CD4-positive, alpha-beta T cell treated with Interferon gamma for 1 hour (primary cell): ENCODE measurements at places on chromosomes 11 and 22.
A peak's percentile ranks its signal among the peaks of the same experiment; 100 is the strongest.

DNA sequence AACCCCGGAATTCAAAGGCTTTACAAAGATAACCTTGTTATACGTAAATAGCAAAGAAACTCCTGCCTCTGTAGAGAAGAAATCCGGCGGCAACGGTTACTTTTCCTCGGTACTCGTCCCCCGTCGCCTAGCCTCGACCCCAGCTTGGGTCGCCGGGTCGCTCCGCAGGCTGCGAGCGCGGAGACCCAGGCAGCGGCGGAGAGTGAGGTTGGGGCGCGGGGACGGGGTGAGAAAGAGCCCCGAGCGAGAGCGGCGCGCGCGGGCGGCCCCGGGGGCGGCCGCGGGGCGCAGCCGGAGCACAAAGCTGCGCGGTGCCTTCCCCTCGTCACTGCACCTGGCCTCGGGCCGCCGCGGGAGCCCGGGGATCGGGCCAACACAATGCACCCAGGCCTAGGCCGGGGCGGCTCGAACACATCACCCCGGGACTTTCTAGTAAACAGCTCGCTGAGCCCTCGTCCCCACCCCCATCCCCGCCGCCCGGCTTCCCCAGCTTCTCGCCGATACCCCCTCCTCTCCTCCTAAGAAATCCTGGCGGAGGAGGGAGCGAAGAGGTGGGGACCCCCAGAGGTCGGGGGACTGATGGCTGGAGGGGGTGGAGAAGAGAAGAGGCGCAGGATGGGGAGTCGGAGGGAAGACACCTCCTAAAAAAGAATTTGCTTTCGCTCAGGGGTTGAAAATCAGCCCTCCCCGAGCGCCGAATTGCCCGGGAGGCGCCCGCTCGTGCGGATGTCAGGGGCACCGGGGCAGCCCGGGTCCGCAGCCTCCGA lies 845 bp downstream of the MPPED2 start:
- peak; percentile 1 for DNase-seq

DNA sequence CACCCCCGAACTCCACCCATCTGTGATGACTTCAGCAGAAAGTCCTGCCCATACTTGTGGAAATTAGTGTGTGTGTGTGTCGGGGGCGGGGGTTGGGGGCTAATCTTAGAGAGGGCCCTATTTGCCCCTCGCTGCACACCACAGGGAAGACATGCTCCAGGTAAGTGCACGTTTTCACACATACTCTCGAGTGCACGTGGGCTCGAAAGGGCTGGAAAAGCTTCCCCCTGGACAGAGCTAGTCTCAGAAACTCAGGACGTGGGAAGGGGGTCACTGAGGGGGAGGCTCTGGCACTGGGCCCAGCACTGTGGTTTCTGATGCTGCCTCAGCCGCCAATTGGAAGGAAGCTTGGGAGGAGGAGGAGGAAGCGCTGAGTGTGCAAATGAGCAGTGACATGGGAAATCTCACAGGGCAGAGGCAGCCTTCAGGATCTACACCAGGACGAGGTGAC lies 40.7 kb upstream of the CD82 start:
- DNase-seq, result no peak

DNA sequence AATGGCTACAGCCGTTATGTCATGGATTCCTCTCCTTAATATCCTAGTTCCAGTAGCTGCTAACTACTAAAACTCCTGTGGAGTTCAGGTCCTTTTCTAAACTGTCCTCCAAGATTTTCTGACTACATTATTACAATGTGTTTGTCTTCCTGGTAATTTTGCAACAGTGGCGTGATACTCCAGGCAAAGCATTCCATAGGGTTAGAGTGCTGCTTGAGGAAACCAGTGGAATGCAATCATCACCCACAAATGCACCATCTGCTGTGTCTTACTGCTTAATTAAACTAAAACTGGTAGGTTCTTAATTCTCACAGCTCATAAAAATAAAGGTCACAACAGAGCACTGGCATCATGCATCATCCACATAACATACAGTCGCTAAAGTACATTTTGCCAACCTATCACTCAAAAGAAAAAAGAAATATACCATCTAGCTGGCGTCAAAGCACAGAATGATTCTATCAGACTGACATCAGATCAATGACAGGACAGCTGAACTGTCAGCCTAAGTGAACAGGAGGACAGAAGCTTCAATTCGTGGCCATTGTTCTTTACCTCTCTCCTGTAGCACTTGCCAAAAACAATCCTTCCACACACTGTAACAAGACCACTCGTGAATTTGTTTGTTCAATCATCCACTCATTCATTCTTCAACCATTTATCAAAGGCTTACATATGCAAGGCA lies 182.5 kb downstream of the CADM1 start:
- no peak for DNase-seq

DNA sequence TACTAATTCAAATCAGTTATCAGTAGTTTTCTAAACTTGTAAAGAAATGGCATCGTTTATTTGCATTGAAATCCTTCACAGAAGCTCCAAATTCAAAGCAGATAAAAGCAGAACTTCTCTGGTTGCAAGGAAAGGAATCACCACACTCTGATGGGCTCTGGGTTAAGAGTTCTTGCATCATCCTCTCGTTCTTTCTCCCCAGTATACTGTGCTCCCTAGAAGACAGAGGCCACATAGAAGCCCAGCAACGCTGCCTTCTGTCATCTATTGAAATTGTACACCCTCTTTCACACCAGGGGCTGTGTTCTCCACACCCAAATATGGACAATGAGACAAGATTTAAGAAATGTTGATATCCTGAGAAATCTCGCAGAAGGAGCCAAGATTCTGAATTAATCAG lies 29.3 kb downstream of the FAT3 start:
- no peak for DNase-seq

DNA sequence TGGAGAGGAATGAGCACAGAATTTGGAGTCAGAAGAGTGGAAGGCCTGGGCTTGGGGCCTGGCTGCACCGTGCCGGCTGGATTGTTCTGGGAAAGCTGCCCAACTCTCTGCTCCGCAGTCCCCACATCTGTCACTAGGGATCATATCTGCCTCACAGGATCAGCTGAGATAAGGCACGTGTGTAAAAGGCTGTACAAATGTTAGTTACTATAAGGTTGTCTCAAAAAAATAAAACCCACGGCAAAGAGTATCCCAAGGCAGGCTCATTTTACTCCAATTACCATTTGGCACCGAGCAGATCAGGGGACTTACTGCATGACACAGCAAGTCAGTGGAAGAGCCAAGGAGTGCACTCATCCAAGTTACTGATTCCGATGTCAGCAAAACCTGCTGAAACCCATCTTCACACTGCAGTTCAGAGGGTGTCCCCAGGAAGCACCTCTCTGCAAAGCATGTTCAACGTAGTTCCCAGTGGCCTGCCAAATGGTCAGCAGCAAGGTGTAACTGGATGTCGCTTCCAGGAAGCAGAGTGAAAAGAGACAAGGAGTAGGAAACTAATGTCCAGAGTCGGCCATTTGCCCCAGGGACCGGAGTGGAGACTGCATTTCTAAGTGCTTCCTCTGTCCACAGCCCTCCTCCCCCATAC lies 18.1 kb upstream of the MRTFA start:
- DNase-seq, result no peak
